ENCODE measurements at places on chromosomes 4 and X. TPM values are rescaled to one million over a fixed set of nuclear protein-coding genes. Genes with fewer than 3 reads are reported as not detected.
A peak's percentile ranks its signal among the peaks of the same experiment; 100 is the strongest.

DNA sequence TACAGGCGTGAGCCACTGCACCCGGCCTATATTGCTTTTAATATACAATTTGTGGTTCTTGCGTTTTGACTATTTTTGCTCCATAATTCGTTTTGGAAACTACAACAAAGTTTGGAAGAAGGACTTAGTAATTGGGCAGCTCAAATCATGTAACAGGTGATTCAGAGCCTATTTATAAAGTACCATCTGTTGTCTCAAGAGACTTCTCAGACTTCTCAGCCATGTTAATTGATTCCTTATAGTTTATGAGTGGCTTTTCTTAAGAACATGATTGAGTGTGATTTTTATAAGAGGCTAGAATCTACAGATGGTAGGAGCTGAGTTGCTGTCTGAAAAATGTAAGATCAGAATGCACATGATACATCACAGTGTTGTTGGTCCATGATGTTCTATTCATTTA, 240.2 kb downstream of the ADGRL3 start:
- no peak for DNase-seq

The EIF4E gene
- 29.5 TPM for total RNA-seq

DNA sequence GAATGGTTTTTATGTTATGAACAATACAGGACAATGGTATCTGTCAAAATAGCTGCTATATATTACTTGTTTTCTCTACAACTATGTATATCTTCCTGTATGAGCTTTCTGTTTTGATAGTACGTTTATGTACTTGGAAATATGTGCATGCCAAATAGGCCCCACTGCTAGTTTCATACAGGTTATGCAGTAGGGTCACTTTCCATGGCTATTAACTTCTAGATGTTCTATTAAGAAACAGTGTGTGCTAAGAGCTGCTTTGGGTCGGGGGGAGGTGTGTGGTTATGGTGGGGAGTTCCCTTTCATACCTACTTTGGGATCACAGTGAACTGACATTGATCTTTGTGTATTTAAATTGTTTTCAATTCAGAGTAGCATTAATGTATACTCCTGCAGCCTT, 30.9 kb downstream of the RBPJ start:
- no peak for DNase-seq

DNA sequence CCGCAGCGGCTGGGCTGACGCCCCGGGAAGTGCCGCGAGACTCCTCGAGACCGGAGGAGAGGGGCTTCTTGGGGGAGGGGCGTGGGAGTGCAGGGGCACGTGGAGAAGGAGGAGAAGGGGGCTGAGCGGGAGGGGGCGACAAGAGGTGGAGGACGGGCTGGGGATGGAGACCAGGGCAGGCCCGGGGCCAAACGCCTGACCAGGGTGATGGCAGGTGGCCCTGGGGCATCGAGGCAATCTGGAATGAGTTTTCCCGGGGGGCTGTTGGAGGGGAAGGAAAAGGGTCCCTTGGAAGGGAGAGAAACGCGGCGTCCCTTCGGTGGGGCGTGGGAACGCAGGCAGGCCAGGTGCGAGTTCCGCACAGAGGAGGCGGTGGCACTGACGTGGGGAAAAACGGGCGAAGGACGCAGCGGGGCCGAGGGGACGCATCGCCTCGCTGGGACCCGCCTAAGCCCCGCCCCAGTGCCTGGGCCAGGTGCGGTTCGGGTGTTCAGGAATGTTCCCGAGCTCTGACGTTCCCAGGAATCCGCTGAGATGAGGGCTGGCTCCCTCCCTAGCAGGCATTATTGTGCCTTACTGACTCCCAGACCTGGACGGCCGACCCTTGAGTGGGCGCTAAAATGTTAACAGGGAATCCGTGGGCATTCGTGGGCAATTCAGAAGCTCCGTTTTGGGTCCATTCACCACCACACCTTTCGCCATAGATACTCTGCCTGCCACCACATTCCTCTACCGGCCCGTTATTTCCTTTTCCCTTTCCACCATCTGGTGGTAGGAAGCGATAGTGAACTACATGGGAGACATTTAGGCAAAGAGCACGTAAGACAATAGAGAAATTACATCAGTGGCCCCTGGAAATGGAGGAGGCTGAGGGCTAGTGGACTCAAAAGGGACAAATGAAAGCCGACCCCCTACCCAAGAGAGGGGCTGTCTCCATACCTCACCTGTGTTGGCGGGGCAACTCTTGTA, 795 bp upstream of the SH3KBP1 start:
- DNase-seq: peak; percentile 67
